ENCODE measurements at places on chromosomes 6 and 20. TPM values are rescaled to one million over a fixed set of nuclear protein-coding genes. Genes with fewer than 3 reads are reported as not detected.

The FNDC11 gene
- 2.0 TPM for total RNA-seq

The C20orf144 gene
- total RNA-seq, result not detected

The TEAD3 gene
- 9.3 TPM for total RNA-seq

The CRISP2 gene
- total RNA-seq, result 0.32 TPM

GRCh38 chr6:71977884-71978283, 91.5 kb downstream of the RIMS1 start:
- no peak for DNase-seq
- no peaks in the 10 kb centered on the region for H3K4me1 ChIP-seq
- no peak overlapping the region for H3K4me3 ChIP-seq
- no peak overlapping the region for H3K27ac ChIP-seq
- H3K27me3 ChIP-seq, result no peaks in the 10 kb centered on the region

DNA sequence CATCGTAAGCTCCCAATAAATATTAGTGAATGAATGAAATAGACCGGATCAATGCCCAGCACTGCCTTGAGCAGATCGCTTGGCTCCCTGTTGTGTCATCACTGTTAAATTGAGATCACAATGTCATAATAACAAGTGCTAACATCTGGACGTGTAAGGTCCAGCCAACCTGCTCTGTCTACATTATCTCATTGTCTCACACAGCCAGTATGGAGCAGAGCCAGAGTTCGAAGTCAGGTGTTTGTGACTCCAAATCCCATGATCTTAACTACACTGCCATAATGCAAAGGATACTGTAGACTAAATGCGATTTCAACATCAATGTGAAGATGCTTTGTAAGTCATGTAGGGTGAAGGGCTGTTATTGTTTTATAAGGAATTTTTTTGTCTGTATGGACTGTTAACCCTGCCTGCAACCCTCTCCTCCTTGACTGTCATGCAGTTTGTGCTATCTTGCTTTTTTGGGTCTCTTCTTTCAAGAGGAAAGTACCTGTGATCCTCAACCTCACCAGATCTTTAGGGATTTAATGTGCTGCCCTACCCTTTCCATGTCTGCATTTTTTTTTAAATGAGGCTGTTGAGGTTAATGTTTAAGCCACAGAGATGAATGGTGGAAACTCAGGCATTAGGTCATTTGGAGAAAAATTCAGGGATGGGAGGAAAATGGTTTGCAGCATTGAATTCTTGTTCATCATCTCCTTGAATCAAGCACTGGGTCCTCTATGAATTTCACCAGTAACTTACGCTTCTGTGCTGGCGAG, 49.0 kb upstream of the OCSTAMP start:
- H3K27ac ChIP-seq, result no peak overlapping the region
- H3K27me3 ChIP-seq, result peaks cover 8% of the 10 kb centered on the region
- no peaks in the 10 kb centered on the region for H3K36me3 ChIP-seq

GRCh38 chr6:9710574-9710973, 704.3 kb downstream of the TFAP2A start:
- no peak for DNase-seq
- H3K36me3 ChIP-seq, result no peaks in the 10 kb centered on the region
- no peaks in the 10 kb centered on the region for H3K27me3 ChIP-seq
- no peak overlapping the region for H3K4me3 ChIP-seq
- no peak overlapping the region for H3K27ac ChIP-seq

- DNase-seq, result no peak
- no peaks in the 10 kb centered on the region for H3K36me3 ChIP-seq
These were observed 21.4 kb downstream of the JARID2 start for GRCh38 chr6:15267221-15267620.

- H3K36me3 ChIP-seq, result no peaks in the 10 kb centered on the region
- H3K4me1 ChIP-seq, result no peaks in the 10 kb centered on the region
- no peak for DNase-seq
- H3K27me3 ChIP-seq, result no peaks in the 10 kb centered on the region
- no peak overlapping the region for H3K4me3 ChIP-seq
These were observed 265.1 kb upstream of the CDYL start for GRCh38 chr6:4510906-4511640.

- H3K27ac ChIP-seq, result no peak overlapping the region
- peaks cover 8% of the 10 kb centered on the region for H3K27me3 ChIP-seq
- no peaks in the 10 kb centered on the region for H3K36me3 ChIP-seq
- no peak overlapping the region for H3K4me3 ChIP-seq
- H3K4me1 ChIP-seq, result peaks cover 6% of the 10 kb centered on the region
These were observed 124.4 kb upstream of the RALGAPA2 start for GRCh38 chr20:20836836-20837235.

DNA sequence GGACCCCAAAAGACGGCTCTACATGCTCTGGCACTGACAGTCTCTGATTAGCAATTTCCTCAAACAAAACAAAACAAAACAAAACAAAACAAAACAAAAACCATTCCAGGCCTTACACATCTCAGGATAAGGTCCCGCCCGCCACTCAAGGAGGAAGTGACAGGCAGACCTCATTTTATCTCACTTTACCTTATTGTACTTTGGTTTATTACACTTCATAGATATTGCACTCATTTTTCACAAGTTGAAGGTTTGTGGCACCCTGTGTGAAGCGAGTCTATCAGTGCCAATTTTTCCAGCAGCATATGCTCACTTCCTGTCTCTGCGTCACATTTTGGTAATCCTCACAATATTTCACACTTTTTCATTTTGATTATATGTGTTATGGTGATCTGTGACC, 15.2 kb downstream of the ZBP1 start:
- no peak for DNase-seq
- no peak overlapping the region for H3K4me3 ChIP-seq
- H3K4me1 ChIP-seq, result peaks cover 4% of the 10 kb centered on the region
- no peak overlapping the region for H3K27ac ChIP-seq
- no peaks in the 10 kb centered on the region for H3K36me3 ChIP-seq
- H3K27me3 ChIP-seq, result no peaks in the 10 kb centered on the region

DNA sequence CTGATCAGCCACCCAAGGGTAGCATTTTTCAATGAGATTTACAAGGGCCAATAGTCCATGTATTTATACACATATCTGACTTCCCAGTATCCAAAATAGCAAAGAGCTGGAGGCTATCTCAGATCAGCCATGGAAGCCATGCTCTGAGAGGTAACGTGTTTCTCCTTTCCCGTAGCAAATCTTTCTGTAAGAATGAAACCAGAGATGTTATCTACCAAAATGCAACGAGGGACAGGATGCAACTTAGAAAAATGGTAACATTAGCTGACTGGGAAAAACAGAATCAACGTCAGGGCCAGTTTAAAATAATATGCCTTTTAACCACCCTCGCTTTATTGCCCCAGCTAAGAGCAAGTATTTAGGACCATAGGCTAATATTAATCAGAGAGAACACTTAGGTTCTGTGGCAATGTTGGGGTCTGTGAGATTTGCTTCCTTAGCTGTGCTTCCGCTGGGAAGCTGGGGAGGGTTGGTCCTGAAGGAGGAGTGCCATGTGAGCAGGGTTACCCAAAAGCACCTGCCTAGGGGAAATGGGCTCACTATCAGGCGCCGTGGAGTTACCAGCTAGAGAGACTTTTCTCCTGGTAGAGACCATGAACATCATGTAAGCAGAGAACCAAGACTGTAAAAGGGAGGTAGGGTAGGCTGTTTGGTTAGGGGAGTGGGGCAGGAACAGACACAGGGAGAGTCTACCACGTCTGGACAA, 1.2 kb downstream of the ZNF831 start:
- H3K27ac ChIP-seq, result peak overlapping the region; percentile 89
- H3K4me1 ChIP-seq, result peaks cover 42% of the 10 kb centered on the region
- no peaks in the 10 kb centered on the region for H3K27me3 ChIP-seq
- H3K4me3 ChIP-seq, result peak overlapping the region; percentile 9
- DNase-seq, result no peak

- H3K4me1 ChIP-seq, result no peaks in the 10 kb centered on the region
- H3K36me3 ChIP-seq, result no peaks in the 10 kb centered on the region
These were observed 59.5 kb downstream of the NDUFAF5 start for GRCh38 chr20:13844296-13844695.

DNA sequence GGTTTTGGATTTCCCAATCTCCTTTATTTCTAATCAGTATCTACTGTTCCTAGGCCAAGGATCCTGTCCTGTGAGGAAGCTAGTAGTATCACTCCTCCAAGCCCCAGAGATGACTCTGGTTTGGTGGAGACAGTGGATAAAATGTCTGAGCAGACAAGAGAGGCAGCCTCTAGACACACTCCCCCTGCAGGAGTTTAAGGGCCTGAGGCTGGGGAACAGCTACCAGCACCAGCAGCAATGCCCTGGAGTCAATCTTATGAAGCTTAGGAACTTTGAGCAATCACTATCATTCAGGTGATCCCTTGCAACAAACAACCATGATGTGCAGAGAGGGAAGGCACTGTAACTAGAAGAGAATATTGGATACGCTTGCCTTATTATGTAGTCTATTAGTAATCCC, 384.7 kb upstream of the ID4 start:
- H3K27ac ChIP-seq, result no peak overlapping the region
- H3K36me3 ChIP-seq, result no peaks in the 10 kb centered on the region
- no peaks in the 10 kb centered on the region for H3K27me3 ChIP-seq
- no peaks in the 10 kb centered on the region for H3K4me1 ChIP-seq

- H3K36me3 ChIP-seq, result peaks cover 70% of the 10 kb centered on the region
- H3K27me3 ChIP-seq, result no peaks in the 10 kb centered on the region
- H3K4me3 ChIP-seq, result no peak overlapping the region
- DNase-seq, result no peak
These were observed 22.7 kb downstream of the MCM8 start for GRCh38 chr20:5973172-5973571.

- no peak overlapping the region for H3K4me3 ChIP-seq
- no peaks in the 10 kb centered on the region for H3K27me3 ChIP-seq
- peaks cover 55% of the 10 kb centered on the region for H3K4me1 ChIP-seq
These were observed 236.5 kb downstream of the GMPR start for GRCh38 chr6:16474772-16475493.

GRCh38 chr6:12913201-12913600, 196.6 kb downstream of the PHACTR1 start:
- H3K4me1 ChIP-seq, result peaks cover 4% of the 10 kb centered on the region
- DNase-seq, result no peak
- no peak overlapping the region for H3K27ac ChIP-seq
- no peaks in the 10 kb centered on the region for H3K36me3 ChIP-seq
- H3K4me3 ChIP-seq, result no peak overlapping the region

- H3K36me3 ChIP-seq, result no peaks in the 10 kb centered on the region
- peaks cover 31% of the 10 kb centered on the region for H3K27me3 ChIP-seq
- DNase-seq, result peak; percentile 66
- H3K4me1 ChIP-seq, result peaks cover 20% of the 10 kb centered on the region
- no peak overlapping the region for H3K27ac ChIP-seq
These were observed 11.2 kb upstream of the SPAG4 start for GRCh38 chr20:35604449-35604747.

GRCh38 chr6:5540370-5540769, 279.1 kb downstream of the FARS2 start:
- no peak overlapping the region for H3K27ac ChIP-seq
- DNase-seq, result no peak
- no peaks in the 10 kb centered on the region for H3K27me3 ChIP-seq
- no peak overlapping the region for H3K4me3 ChIP-seq
- no peaks in the 10 kb centered on the region for H3K4me1 ChIP-seq
- H3K36me3 ChIP-seq, result no peaks in the 10 kb centered on the region

- peaks cover 41% of the 10 kb centered on the region for H3K4me1 ChIP-seq
- no peak overlapping the region for H3K27ac ChIP-seq
- no peak for DNase-seq
- H3K36me3 ChIP-seq, result peaks cover 37% of the 10 kb centered on the region
These were observed 22.0 kb downstream of the RANBP9 start for GRCh38 chr6:13689511-13690256.

DNA sequence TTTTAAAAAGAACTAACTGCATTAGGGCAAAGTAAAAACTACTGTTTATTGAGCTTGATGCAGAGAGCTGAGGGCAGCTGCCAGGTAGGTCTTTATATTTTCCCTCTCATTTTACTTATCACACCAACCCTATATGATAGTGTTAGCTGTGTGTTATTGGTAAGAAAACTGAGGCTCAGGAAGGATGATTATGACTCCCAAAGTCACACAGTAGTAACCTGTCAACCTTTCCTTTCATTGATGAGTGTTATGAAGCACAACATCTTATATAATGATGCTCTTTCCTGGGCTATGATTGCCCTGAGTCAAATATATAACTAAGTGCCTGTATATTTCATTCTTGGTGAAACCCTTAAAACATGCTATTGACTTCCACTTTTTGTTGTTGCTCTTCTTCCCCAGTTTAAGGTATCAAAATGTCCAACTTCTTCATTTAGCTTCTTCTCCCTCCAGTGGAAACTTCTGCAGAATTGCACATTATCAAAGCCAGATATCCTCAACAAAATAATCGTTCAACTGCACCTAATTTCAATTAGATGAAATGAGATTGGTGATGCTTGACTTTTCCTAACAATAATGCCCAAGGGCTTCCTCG, 8.1 kb downstream of the GFOD1 start:
- no peaks in the 10 kb centered on the region for H3K36me3 ChIP-seq
- H3K4me3 ChIP-seq, result no peak overlapping the region
- DNase-seq, result no peak

- H3K36me3 ChIP-seq, result peaks cover 14% of the 10 kb centered on the region
- H3K27ac ChIP-seq, result no peak overlapping the region
- H3K27me3 ChIP-seq, result no peaks in the 10 kb centered on the region
- DNase-seq, result no peak
These were observed 10.1 kb upstream of the BAG2 start for GRCh38 chr6:57162028-57162427.

- H3K27ac ChIP-seq, result no peak overlapping the region
- no peaks in the 10 kb centered on the region for H3K27me3 ChIP-seq
- no peaks in the 10 kb centered on the region for H3K36me3 ChIP-seq
- no peak overlapping the region for H3K4me3 ChIP-seq
- no peak for DNase-seq
These were observed 37.0 kb upstream of the GCLC start for GRCh38 chr6:53581856-53582255.

DNA sequence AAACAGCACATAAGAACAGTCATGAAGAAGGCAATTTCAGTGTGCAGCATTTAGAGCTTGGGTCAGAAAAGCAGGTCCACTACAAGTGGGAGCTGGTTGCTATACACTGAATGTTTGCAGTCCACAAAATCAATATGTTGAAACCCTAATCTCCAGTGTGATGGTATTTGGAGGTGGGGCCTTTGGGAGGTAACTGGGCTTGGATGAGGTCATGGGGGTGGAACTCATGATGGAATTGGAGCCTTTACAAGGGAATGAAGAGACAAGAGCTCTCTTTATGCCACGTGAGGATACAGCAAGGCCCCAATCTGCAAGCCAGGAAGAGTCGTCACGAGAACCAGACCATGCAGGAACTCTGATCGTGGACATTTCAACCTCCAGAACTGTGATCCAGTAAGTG, 216.7 kb upstream of the SLC35B3 start:
- no peaks in the 10 kb centered on the region for H3K27me3 ChIP-seq
- H3K4me3 ChIP-seq, result no peak overlapping the region
- no peaks in the 10 kb centered on the region for H3K4me1 ChIP-seq
- no peak for DNase-seq
- no peak overlapping the region for H3K27ac ChIP-seq

- DNase-seq, result no peak
- H3K27me3 ChIP-seq, result no peaks in the 10 kb centered on the region
- H3K27ac ChIP-seq, result no peak overlapping the region
- no peaks in the 10 kb centered on the region for H3K4me1 ChIP-seq
These were observed 74.0 kb upstream of the SULF2 start for GRCh38 chr20:47859278-47859677.

DNA sequence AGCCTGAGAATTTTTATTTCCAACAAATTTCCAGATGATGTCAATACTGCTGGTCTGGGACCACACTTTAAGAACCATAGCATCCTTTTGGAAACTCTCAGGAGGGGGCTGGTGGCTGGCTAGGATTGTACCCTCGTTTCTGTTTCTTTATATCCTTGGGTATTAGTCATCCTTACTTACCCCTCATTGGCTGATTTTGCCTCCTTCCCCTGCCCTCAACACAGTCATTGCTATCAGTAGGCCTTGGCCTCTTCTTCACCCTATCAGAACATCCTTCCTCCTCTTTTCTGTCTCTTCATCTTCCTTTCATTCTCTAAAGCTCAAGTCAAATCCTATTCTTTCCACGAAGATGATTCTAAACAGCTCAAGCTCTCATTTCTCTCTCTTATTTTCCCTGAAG, 148.5 kb downstream of the ELOVL4 start:
- no peak overlapping the region for H3K4me3 ChIP-seq
- no peaks in the 10 kb centered on the region for H3K36me3 ChIP-seq

All from spleen (tissue), 13 donors.